ENCODE measurements at places on chromosomes 6 and 20.

DNA sequence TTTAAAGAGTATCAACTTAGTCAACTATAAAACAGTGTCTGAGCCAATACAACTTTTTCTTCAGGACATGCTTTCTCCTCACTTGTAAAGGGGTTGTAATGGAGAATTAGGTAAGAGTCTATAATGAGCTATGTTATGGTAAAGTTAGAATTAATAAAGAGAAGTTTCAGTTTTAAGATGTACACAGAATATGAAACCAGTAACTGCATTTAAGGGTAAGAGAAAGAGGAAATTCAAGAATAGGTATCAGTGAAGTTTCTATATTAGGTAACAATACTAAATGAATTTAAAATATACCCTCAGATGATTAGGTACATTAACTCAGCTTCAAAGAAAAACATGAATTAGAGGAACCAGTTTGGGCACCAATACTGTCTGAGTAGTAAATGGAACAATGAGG is 1444.3 kb upstream of the ADGRB3 start:
- DNase-seq: no peak
- no peak overlapping the region for H3K4me3 ChIP-seq
- H3K27ac ChIP-seq: no peak overlapping the region

GRCh38 chr6:33771146-33772081 is 17.5 kb downstream of the LEMD2 start:
- peak overlapping the region; percentile 90 for H3K27ac ChIP-seq
- no peak for DNase-seq
- H3K36me3 ChIP-seq: no peaks in the 10 kb centered on the region
- peak overlapping the region; percentile 27 for H3K4me3 ChIP-seq
- H3K27me3 ChIP-seq: no peaks in the 10 kb centered on the region

- H3K27ac ChIP-seq: no peak overlapping the region
- H3K4me1 ChIP-seq: peaks cover 13% of the 10 kb centered on the region
- H3K27me3 ChIP-seq: no peaks in the 10 kb centered on the region
- no peaks in the 10 kb centered on the region for H3K36me3 ChIP-seq
- no peak overlapping the region for H3K4me3 ChIP-seq
These were observed 255.0 kb downstream of the HACE1 start for GRCh38 chr6:104604685-104605084.

GRCh38 chr20:53922901-53923314 is 147.5 kb downstream of the BCAS1 start:
- H3K4me3 ChIP-seq: no peak overlapping the region
- peaks cover 29% of the 10 kb centered on the region for H3K4me1 ChIP-seq
- no peaks in the 10 kb centered on the region for H3K36me3 ChIP-seq

- no peaks in the 10 kb centered on the region for H3K27me3 ChIP-seq
- DNase-seq: no peak
- no peak overlapping the region for H3K27ac ChIP-seq
- H3K36me3 ChIP-seq: no peaks in the 10 kb centered on the region
- no peaks in the 10 kb centered on the region for H3K4me1 ChIP-seq
- H3K4me3 ChIP-seq: no peak overlapping the region
These were observed 310.4 kb upstream of the SUPT3H start for GRCh38 chr6:45688180-45688579.

DNA sequence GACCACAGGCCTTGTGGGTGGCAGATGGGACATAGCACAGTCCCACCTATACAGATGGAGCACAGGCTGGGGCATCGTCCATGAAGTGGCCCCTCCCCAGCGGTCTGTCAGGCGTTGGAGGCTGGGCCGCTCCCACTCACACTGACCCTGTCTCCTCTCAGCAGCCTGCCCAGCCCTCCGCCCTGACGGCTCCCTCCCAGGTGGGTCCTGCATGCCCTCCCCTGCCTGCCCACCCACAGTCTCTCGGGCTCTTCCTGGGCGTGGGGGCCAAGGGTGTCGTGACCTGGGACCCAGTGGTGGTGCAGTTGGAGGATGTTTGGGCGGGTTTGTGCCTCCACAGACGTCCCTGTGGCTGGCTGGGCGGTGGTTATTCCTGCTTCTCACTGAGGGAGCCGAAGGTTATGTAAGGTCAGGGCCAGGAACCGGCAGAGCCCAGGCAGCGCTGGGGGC is 22.3 kb downstream of the COL20A1 start:
- no peaks in the 10 kb centered on the region for H3K36me3 ChIP-seq
- no peak overlapping the region for H3K27ac ChIP-seq
- no peak for DNase-seq
- H3K4me1 ChIP-seq: no peaks in the 10 kb centered on the region
- no peaks in the 10 kb centered on the region for H3K27me3 ChIP-seq
- H3K4me3 ChIP-seq: no peak overlapping the region

GRCh38 chr20:60465439-60465838 is 507.2 kb downstream of the CDH26 start:
- H3K4me3 ChIP-seq: no peak overlapping the region
- DNase-seq: peak; percentile 31
- H3K4me1 ChIP-seq: no peaks in the 10 kb centered on the region

- H3K27me3 ChIP-seq: no peaks in the 10 kb centered on the region
- H3K4me3 ChIP-seq: no peak overlapping the region
- no peaks in the 10 kb centered on the region for H3K4me1 ChIP-seq
- no peak for DNase-seq
- H3K36me3 ChIP-seq: no peaks in the 10 kb centered on the region
These were observed 310.4 kb downstream of the TFAP2B start for GRCh38 chr6:51129043-51129442.

DNA sequence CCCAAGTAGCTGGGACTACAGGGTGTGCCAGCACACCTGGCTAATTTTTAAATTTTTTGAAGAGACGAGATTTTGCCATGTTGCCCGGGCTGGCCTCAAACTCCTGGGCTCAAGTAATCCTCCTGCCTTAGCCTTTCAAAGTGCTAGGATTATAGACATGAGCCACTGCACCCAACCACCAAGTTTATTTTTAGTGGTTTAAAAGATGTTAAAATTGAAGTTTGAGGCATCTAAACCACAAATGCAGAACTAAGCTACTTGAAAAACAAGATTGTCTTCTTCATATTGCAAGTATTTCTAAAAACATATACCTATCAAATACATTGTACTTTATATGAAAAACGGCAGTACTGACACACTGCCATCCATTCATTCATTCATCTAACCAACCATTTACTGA is 31.6 kb downstream of the WASF1 start:
- H3K27me3 ChIP-seq: no peaks in the 10 kb centered on the region
- H3K4me1 ChIP-seq: no peaks in the 10 kb centered on the region

DNA sequence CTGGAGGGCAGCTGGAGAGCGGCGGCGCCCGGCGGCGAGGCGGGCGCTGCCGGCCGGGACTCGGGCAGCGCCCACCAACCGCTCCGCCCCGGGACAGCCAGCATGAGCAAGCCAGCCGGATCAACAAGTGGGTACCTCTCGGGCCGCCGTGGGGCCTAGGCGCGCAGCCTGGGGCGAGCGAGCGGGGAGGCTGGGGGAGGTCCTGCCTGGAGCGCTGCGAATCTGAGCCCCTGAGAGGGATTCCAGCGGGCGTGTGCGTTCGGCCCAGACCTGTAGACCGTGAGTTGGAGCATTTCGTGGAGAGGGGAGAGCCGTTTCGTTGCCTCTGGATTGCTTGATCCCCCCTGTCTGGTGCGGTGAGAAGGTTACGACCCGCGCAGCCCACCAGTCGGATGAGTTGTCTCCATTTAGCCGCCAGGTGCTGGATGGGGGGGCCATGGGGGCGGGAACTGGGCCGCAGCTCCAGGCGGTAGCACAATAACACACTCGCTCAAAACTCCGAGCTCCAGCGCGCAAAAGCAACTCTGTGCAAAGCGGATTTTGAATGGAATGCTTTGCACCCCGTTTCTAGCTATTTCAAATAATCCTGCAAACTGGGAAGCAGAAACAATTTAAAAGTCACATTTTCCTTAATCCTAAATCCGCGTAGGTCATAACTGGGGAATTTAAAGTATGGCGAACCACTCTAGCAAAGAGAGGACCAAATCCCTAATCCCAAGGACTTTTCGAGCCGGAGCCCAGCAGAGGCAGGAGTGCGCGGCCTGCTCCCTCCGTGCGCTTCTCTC is 1.0 kb downstream of the NR2E1 start:
- H3K27ac ChIP-seq: no peak overlapping the region
- no peaks in the 10 kb centered on the region for H3K36me3 ChIP-seq
- H3K4me3 ChIP-seq: no peak overlapping the region
- peaks cover 62% of the 10 kb centered on the region for H3K4me1 ChIP-seq

- H3K27me3 ChIP-seq: no peaks in the 10 kb centered on the region
- DNase-seq: no peak
- peaks cover 17% of the 10 kb centered on the region for H3K4me1 ChIP-seq
- H3K27ac ChIP-seq: no peak overlapping the region
- H3K4me3 ChIP-seq: no peak overlapping the region
These were observed 74.8 kb downstream of the JARID2 start for GRCh38 chr6:15320693-15321092.

GRCh38 chr6:163146036-163146435 is 268.5 kb upstream of the QKI start:
- no peaks in the 10 kb centered on the region for H3K4me1 ChIP-seq
- no peak overlapping the region for H3K27ac ChIP-seq
- no peaks in the 10 kb centered on the region for H3K27me3 ChIP-seq
- no peaks in the 10 kb centered on the region for H3K36me3 ChIP-seq
- no peak for DNase-seq

DNA sequence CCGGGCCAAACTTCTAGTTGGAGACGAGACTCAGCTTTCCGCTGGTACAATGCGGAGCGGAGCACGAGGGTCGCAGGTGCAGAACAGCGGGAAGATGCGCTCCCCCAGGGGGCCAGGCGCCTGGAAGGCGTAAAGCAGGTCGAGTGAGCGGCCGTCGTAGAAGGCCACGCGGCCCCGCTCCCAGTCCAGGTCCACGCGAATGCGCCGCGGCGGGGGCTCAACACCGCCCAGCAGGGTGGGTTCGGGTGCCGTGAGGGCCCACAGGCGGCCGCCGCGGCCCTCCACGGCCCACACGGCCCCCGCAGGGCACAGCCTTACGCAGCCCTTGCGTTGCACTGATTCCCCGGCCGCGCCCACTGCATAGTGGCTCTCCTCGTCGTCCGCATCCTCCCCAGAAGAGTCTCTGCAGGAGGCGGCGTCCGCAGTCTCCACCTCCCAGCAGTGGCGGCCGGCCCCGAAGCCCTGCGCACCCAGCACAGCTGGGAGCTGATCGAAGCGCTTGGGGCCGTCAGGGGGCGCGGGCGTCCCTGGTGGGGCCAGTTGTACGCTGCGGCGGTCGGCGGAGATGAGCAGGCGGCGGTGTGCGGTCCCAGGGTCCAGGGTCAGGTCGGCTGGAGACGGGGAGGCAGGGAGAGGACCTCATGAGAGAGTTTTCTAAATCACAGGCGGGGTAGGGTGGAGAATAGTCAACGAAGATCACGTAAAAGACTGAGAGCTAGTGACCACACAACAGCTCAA is 4.3 kb downstream of the PPP1R11 start:
- peaks cover 55% of the 10 kb centered on the region for H3K4me1 ChIP-seq
- DNase-seq: no peak
- H3K27ac ChIP-seq: no peak overlapping the region

DNA sequence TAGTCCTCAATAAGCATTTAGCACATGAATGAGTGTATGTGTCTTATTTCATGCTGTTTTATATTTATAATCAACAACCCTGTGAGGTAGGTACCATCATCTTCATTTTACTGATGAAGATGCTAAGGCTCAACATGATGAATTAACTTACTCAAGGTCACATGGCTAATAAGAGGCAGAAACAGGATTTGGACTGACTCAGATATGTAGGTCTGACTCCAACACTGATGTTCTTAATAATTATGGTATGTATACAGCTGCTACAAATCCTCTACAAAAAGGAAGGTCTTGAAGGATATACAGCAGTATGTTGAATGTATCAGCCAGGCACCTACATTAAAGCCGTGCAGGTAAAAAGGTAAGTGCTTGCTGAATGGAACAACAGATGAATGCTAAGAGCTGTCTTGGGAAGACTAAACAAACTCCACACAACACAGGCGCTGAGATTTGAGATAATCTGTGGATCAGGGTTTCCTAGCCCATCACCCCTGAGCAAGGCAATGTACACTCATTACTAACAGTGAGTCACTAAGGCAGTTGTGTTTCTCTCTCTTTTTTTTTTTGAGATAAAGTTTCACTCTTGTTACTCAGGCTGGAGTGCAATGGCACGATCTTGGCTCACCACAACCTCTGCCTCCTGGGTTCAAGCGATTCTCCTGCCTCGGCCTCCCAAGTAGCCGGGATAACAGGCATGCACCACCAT is 31.9 kb downstream of the TTI1 start:
- H3K27me3 ChIP-seq: no peaks in the 10 kb centered on the region
- DNase-seq: no peak
- no peak overlapping the region for H3K4me3 ChIP-seq
- no peaks in the 10 kb centered on the region for H3K4me1 ChIP-seq

GRCh38 chr20:61461461-61461860 is 209.4 kb downstream of the CDH4 start:
- H3K4me3 ChIP-seq: no peak overlapping the region
- H3K27me3 ChIP-seq: no peaks in the 10 kb centered on the region
- no peaks in the 10 kb centered on the region for H3K4me1 ChIP-seq
- H3K27ac ChIP-seq: no peak overlapping the region
- H3K36me3 ChIP-seq: no peaks in the 10 kb centered on the region

DNA sequence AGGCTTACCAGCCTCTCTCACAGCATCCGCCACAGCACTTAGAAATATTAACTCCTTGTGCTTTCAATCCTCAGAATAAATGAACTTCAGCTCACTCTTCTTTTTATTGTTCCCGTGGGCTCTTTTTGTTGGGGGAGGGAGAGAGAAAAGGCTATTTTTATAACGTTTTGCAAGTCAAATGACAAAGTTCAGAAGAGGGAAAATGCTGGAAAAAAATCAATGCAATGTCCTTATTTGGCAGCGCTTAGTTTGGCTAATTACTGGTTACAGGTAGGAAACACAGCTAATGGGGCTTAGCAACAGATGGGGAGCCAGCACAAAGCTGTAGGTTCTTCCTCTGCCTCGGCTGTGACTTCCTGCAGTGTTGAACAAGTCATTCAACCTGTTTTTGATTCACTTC is 1067.0 kb upstream of the MAP3K7 start:
- no peak overlapping the region for H3K27ac ChIP-seq
- no peak for DNase-seq
- H3K36me3 ChIP-seq: no peaks in the 10 kb centered on the region
- no peaks in the 10 kb centered on the region for H3K4me1 ChIP-seq
- H3K4me3 ChIP-seq: no peak overlapping the region

GRCh38 chr20:9215539-9215938 is 146.7 kb downstream of the PLCB4 start:
- no peak for DNase-seq
- H3K4me1 ChIP-seq: peaks cover 14% of the 10 kb centered on the region
- H3K27ac ChIP-seq: no peak overlapping the region
- no peaks in the 10 kb centered on the region for H3K36me3 ChIP-seq
- no peak overlapping the region for H3K4me3 ChIP-seq
- H3K27me3 ChIP-seq: no peaks in the 10 kb centered on the region

All from vagina (tissue), 2 donors.